ENCODE measurements at places on chromosomes 3 and 15.

- no peak for DNase-seq
Observed at GRCh38 chr3:113118336-113118735, 93.0 kb upstream of the BOC start.

GRCh38 chr15:66298803-66299251 is 5.5 kb downstream of the DIS3L start:
- no peak for DNase-seq

- DNase-seq: no peak
Observed at GRCh38 chr15:44735482-44736180, 697 bp upstream of the TRIM69 start.

DNA sequence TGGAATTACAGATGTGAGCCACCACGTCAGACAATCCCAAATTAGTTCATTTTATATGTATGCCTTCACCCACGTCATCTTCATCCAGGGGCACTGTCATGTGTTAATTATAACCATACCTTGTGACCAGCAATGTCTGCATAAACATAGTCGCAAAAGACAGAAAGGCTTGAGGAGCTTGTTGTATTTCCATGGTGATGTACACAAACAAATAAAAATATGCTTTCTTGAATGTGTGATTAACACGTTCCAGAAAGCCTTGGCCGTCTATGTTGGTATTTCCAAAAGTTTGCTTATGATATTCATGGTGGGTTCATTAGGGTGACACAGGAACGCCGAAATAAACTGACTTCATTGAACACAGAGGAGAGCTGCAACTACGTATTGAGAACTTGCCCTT is 524.7 kb upstream of the ZNF717 start:
- DNase-seq: no peak

DNA sequence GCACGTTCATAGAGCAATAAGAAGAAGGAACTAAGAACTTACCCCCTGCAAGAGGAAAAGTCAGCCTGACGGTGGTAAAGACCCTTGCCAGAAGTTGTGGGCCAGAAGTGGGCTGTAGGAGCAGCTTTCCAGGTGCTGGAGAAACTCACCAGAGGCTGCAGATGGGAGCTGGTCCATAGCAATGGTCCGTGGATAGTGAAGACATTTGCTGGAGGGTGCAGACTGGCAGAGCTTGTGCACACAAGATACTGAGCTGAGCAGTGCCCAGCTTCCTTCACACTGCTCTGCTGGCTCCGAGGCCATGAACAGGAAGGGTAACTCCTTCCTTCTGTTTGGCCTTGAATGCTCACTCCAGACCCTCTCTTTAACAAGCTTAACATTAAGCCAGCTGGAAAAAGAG is 149.8 kb upstream of the BNIP2 start:
- DNase-seq: no peak

DNA sequence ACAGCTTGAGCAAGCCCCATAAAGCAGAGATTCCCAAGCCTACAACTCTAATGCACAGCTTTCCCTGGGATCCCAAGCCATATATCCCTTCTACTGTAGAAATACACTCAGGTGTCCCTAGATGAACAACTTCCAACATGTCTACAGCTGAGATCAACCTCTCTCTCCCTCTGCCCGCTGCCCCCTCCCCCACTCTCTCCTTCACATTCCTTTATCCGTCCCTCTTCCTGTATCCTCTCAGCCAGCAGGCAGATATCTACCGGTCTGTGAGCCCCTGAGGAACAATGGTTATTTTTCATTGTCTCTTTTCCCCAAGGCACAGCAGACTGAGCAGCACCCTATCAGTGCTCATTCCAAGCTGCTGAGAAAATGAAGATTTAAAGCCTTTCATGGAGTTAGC is 138.6 kb downstream of the SUCLG2 start:
- DNase-seq: no peak

- DNase-seq: peak; percentile 53
Observed at GRCh38 chr3:171132873-171133272, 106.4 kb upstream of the SLC2A2 start.

DNA sequence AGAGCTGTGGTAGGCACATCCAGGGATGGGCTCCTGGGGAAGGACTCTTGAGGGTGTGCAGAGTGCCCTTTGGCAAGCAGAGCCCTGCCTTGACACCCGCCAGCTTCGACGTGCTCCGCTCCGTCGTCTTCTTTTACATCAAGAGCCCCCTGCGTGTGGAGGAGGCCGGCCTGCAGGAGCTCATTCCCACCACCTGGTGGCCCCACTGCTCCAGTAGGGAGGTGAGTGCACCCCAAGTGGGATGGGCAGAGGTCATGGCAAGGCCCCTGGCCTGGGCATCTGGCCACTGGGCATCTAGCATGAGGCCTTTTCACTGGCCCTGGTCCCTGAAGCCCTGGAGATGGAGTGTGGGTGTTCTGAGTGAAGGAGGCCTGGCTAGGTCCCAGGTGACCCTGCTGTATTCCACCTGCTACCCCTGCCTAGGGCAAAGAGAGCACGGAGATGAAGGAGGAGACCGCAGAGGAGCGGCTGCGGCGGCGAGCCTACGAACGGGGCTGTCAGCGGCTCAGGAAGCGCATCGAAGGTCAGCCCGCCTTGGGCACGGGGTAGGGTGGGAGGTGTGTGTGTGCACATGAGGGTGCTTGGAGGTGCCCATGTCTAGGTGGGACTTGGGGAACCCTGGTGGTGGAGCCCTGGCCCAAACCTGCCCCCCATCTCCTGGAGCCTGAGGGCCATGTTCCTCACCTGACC is 12.2 kb downstream of the RNF123 start:
- DNase-seq: no peak

DNA sequence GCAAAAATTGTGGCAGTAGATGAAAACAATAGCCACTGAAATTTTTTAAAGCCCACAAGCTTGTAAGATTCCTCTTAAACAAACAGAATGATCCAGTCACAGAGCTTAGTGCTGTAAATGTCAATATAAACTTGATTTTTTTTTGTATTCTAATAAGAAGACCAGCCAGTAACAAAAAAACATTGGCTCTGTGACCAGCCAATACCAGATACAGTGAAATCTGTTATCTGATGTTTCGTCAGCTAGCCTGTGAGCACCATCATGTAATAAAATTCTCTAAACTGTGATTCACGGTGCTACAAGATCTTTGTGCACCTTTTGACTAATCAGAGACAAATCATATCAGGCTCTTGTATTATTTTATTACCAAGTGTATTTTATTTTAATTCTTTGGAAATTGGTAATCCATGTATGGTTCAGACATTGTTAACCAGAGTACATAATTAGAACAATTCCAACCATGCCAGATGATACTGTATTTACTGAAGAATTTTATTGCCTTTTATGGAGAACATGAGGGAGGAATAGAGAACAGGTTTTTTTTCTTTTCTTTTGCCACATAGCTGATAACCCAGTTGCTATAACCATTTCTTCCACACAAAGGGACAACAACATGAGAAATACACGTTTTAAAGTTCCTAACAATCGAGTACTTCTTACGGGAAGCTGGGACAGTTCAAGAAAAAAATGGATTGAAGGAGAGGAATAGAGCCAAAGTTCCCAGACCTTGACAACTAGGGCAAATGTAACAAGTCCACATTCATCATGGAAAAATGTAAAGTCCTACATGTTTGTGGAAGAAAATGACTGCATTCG is 71.9 kb downstream of the FILIP1L start:
- peak; percentile 93 for DNase-seq

DNA sequence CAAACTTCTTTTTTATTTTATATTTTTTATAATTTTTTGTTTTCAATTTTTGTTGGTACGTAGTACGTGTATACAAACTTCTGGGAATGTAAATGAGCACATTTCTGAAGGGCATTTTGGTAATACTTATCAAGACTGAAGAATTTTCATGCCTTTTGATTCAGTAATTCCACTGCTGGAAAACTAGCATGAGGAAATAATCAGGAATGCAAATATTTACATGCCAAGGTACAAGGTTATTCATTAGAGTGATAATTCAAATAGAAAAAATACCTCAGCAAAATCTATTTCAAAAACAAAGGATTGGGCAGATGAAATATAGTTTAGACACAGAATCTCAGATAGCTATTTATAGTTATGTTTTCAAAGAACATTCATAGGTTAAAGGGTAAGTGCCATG is 128.7 kb downstream of the DMXL2 start:
- DNase-seq: no peak

GRCh38 chr3:155843569-155843968 is 10.7 kb downstream of the SLC33A1 start:
- DNase-seq: no peak

DNA sequence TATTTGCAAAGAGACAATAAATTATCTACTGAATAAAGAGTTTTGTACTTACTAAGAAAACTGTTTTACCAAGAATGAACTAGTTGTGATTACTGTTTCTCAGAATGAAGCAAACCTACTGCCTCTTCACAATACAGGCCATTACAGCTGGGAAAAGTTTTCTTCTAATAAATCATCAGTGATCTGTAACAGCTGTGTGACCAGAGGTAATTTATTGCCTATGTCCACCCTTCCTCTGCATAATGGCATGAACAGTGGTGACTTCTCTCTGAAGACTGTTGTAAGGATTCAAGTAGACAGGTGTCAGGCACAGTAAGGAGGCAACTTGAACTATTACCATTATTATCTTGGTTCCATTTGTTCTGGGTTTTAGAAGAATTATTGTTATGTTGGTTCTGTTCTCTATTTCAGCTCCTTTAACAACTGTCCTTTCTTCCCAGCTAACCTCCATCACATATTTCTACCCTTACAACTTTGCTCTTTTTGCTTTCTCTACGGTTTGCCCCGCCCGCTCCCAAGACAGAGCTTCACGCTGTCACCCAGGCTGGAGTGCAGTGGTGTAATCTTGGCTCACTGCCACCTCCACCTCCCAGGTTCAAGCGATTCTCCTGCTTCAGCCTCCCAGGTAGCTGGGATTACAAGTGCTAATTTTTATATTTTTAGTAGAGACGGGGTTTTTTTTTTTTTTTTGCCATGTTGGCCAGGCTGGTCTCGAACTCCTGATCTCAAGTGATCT is 51.5 kb downstream of the PRKAR2A start:
- no peak for DNase-seq

GRCh38 chr3:158434412-158435038 is 136.5 kb upstream of the MLF1 start:
- peak; percentile 72 for DNase-seq

GRCh38 chr15:48592221-48592731 is 53.2 kb downstream of the FBN1 start:
- DNase-seq: peak; percentile 88

- DNase-seq: no peak
Observed at GRCh38 chr3:47850564-47851410, 47.8 kb downstream of the DHX30 start.

DNA sequence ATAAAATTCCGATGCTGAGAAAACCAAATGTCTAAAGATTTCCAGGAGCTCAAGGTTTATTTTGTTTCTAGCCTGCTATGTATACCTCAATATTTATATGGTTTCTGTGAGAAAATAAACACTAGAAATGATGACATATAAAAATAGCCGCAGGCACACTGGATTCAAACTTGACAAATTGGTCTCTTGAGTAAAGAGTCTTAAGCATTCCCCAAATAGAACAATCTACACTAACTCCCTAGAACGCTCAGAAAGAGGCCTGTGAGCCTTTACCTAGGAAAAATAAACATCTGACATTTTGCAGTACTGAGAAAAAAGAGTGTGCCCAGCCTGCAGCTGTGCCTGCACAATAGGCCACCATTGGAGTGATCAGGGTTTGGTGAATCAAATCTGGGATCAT is 75.2 kb downstream of the NEK10 start:
- peak; percentile 48 for DNase-seq

DNA sequence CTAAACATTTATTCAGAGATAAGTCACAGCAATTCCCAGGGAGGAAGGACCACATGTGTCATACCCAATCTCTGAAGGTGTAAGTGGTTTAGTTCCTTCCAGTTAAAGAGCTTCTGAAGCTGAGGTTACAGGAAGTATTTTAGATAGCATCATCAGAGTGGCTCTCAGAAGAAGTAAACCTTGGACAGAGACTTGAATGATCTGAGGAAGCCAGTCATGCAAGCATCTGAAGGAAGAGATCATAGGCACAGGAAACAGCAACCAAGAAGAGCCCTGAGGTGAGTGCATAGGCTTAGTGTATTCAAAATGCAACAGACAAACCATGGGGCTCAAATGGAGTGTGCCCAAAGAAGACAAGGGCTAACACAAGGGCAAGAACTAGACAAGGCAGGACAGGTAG is 210.3 kb downstream of the ULK4 start:
- DNase-seq: no peak

DNA sequence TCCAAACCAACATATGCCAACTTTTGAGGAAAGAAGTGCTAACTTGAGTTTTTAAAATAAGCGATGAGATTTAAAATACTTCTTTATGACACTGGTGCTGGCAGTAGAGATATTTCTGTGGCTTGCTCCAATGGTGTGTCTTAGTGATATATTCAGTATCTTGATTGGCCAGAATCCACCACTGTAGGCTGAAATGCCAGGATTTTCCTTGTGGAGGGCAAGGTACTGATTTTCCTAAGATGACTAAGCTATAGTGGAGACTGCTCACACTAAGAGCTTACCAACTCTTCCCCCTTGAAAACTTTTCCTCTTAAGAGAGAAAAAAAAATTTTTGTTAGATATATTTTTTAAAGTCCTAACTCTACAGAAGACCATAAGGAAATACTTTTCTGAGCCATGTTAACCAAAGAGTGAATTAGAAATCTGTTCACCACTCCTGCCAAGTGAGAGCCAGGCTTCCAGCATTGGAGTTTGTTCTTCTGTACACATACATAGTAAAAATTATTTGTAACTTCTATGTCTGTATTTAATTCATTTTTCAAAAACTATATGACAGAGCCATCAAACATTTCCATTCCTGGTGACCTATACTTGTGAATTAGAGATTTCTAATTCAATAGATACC is 109.1 kb downstream of the PPP2R3A start:
- DNase-seq: no peak

GRCh38 chr3:117788506-117788905 is 1078.9 kb downstream of the TUSC7 start:
- peak; percentile 4 for DNase-seq

DNA sequence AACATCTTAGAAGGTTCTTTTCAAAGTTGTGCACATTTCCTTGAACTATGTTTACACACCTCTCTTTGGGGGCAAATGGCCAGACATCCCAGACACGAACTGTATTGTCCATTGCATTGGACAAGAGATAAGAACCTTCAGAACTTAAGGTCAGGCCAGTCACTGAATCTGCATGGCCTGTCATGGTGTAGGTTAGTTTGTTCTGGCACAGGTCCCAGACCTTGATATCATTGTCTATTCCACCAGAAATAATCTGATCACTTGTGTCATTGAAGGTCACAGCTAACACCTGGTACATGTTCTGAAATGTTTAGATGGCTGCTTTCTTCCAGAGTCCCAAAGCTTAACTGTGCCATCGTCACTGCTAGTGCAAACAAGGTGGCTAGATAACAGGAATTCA is 55.7 kb downstream of the KCNAB1 start:
- no peak for DNase-seq

GRCh38 chr3:174330303-174330702 is 528.8 kb upstream of the NAALADL2 start:
- DNase-seq: peak; percentile 97

Data from fibroblast of skin of back (primary cell).